OCI-M1 (cell line): ENCODE measurements at places on chromosomes 12 and 14.

GRCh38 chr12:11500188-11500860, 105.0 kb upstream of the PRB2 start:
- DNase-seq, result peak; percentile 63

DNA sequence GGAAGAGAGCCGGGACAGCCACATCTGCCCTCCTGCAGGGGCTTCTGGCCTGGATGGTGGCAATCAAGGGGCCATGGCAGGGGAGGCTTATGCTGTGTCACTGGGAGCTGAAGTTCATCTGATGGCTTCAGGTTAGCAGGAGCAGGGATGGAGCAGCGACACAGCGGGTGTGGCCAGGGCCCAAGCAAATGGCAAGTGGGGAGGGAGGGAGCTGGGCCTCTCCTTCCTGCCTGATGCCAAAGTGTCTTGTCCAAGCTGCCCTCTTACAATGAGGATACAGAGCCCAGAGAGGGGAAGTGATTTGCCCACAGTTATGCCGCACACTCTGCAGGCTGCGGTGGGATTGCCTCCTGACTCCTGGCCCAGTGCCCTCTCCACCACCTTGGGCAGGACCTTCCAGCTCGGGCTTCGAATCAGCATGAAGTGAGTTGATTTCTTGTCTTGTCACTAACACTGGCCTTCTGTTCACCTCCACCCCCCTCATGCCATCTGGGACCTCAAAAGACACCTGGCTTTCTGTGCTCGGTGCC, 51.3 kb downstream of the IQSEC3 start:
- no peak for DNase-seq

DNA sequence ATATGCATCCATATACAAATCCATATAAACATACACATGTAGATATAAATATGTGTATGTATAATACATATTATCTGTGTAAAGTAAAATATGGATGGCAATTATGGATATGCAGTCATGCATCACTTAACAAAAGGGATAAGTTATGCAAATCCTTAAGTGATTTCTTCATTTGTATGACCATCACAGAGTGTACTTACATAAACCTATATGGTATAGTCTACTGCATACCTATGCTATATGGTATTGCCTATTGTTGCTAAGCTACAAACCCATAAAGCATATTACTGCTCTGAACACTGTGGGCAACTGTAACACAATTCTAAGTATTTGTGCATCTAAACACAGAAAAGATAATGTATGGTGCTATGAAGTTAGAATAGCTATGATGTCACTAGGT, 227.2 kb downstream of the SLC6A15 start:
- no peak for DNase-seq

GRCh38 chr12:109910254-109910968, 10.3 kb downstream of the TCHP start:
- no peak for DNase-seq

GRCh38 chr14:44316647-44317440, 190.2 kb downstream of the FSCB start:
- DNase-seq, result peak; percentile 85

DNA sequence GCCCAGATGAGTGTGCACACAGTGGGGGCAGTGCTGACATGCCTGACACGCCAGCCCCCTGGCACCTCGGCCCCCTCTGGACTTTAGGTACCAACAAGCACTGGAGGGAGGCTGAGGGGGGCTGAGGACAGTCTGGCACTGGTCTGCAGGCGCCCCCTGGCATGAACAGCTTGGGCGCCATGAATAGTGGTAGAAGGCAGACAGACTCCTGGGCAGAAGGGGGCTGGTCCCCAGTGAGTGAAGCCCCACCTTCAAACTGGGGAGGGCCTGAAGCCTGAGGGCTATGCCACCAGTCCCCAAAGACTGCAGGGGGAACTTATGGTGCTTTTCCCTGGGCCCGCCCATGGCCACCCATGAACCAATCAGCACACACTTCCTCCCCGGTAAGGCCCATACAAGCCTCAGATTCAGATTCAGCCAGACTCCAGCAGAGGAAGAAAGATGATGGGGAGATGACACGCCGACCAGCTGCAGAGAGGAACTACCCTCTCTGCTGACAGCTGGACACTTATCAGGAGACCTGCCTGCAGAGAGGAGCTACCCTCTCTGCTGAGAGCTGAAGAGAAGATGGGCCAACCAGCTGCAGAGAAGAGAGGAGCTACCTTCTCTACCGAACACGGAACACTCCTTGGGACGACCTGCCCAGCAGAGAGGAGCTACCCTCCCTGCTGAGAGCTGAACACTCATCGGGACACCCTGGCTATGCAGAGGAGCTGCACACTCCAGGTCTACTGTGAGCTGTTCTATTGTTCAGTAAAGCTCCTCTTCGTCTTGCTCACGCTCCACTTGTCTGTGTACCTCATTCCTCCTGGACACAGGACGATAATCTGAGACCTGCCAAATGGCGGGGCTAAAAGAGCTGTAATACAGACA, 324.5 kb downstream of the PCNX1 start:
- peak; percentile 38 for DNase-seq

- peak; percentile 12 for DNase-seq
Measured at GRCh38 chr12:8813572-8814357, 8.7 kb upstream of the A2ML1 start.

DNA sequence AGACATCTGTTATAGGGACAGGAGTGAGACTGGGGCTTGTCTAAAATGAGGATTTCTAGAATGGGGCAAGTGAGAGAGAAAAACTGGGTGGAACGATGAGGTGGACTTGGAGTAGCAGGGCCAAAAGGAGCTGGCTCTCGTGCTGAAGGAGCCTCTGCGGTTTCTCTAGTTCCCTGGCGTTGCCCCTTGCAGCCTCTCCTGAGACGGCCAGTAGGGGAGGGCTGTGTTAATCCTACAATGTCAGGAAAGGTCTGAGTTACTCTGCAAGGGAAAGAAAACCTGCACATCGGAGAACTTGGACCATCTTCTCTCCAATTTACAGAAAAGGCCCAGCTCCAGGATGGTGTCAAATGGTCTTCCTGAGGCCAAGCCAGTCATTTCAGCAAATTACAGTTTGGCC, 963.8 kb upstream of the FLRT2 start:
- DNase-seq, result no peak

DNA sequence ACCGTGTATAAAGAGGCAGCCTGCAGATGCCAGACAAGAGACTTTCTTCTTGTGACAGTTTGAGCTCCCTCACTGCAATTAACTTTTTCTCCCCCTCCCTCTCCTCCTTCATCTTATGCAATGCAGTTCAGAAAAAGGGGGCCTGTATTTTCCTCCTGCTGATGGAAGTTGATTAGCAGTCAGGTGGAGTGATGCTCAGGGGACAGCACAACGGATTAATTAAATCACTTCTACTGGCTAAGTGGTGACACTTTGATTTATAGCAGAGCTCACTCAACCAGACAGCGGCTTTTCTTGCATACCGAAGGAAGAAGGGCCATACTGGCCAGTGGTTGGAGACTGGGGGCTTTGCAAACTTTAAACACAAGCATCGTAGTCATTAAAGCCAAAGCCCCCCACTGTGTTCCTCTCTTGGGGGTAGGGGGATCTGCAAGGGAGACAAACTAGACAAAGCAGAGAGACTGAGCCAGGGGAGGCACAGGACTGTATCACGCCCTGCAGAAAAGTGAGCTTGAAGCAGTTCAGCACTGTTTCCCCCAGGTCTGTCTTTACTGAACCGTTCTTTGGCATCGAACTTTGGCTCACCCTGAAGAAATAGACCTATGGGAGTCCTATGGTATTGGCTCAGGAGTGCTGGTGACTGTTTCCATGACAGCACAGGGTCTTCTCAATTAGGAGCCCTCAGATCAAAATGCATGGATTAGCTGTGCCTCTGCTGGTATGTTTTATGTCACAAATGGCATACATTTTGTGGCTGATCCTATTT, 47.7 kb downstream of the SPRING1 start:
- no peak for DNase-seq

- DNase-seq, result no peak
Measured at GRCh38 chr12:95116773-95117172, 43.4 kb upstream of the NR2C1 start.

DNA sequence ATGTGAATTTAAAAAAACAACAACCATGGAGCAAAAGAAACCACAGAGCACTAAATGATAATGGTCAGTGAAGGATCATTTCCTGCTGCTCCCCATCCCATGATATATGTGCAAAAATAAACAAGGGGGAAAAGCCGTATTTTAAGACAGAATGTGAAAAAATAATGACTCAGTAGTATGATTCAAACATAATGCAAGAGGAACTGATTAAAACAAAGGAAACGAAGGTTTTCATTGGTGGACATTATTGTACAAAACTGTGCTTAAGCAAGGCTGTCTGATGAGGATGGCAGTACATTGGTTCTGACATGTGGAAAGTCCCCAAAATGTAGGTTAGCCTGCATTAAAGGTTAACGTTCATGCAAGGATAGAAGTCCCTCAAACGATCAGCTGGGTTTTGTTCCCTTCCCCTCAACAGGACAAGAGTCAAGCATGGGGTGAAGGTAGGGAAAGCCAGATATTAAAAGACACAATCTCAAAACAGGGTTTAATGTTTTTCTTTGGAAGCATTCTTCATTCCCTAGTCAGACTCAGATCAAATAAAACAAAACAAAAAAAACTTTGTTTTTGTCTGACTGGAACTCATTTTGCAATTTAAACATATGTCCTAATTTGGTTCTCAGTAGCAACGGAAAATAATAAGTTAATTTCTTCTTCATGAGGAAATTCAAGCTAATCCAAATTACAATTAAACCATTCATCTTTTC, 26.3 kb upstream of the PTGDR start:
- DNase-seq, result no peak

DNA sequence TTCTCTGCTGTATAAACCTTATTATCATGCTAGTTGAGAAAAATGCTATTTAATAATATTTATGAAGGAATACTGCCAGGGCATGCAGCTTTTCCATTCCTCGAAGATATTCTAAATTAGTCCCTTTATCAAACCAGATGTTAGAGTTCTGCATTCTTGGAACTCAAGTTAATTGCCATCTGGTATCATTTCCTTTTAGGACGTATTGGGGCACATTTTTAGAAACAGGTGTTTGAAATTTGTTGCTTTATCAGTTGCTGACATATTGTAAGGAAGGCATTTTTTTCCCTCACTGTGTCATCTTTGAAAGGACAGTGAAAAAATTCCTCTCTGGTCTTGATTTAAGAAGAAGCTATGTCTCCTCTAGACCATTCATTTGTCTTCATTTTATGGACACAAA, 471.2 kb upstream of the PRICKLE1 start:
- peak; percentile 63 for DNase-seq

DNA sequence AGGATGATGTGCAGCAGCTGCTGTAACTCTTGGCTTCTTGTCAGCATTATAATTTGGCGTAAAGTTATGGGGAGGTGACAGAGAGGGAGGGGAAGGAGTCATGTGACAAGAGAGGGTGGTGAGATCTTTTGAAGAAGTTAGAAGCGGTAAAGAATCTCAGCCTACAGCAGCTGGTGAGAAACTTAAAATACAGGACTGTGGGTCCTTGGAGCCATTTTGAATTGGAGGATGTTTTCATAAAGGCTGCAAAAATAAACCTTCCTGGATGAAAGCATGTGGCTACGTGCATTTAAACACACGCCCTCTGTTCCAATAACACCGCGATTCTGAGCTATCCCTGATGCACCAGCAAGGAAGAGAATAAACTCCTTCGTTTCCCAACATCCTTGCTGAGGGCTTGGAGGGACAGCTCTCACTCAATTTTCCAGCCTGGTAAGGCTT, 133.7 kb downstream of the TMEM30B start:
- DNase-seq, result no peak

- no peak for DNase-seq
Measured at GRCh38 chr14:104515811-104516780, 63.5 kb upstream of the C14orf180 start.

GRCh38 chr14:104657101-104657524, 32.3 kb upstream of the INF2 start:
- DNase-seq, result no peak

DNA sequence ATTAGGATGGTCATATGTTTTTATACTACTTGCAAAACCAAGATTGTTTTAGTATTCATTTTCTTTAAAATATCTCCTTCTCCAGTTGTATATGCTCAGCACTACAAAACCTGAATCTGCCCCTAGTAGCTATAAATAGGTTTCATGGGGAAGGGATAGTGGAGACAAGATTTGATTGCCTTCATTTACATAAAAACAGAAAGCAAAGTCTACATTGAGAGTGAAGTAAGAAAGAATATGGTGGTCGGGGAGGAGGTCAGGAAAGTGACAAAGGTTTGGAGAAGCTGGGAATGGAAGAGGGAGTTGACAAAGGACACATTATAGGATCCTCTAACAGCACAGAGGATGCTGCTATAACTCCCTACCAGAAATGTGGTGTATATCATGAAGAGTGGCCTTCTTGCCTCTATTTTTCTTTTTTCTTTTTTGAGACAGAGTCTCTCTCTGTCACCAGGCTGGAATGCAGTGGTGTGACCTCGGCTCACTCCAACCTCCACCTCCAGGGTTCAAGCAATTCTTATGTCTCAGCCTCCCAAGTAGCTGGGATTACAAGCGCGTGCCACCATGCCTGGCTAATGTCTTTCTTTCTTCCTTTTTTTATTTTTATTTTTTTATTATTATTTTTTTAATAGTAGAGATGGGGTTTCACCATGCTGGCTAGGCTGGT, 6.6 kb upstream of the LRP6 start:
- DNase-seq, result no peak

- DNase-seq, result no peak
Measured at GRCh38 chr14:75661499-75661814, 411 bp downstream of the TTLL5 start.

DNA sequence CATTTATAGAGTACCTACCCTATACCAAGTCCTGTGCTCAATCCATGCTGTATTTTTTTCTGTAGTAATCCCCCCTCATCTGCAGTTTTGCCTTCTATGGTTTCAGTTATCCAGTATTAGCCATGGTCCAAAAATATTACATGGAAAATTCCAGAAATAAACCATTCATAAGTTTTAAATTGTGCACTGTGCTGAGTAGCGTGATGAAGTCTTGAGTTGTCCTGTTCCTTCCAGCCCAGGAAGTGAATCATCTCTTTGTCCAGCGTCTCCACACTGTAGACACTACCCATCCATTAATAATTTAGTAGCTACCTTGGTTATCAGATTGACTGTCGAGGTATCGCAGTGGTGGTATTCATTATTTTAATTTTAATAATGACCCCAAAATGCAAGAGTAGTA, 54.2 kb downstream of the SUDS3 start:
- DNase-seq, result no peak

DNA sequence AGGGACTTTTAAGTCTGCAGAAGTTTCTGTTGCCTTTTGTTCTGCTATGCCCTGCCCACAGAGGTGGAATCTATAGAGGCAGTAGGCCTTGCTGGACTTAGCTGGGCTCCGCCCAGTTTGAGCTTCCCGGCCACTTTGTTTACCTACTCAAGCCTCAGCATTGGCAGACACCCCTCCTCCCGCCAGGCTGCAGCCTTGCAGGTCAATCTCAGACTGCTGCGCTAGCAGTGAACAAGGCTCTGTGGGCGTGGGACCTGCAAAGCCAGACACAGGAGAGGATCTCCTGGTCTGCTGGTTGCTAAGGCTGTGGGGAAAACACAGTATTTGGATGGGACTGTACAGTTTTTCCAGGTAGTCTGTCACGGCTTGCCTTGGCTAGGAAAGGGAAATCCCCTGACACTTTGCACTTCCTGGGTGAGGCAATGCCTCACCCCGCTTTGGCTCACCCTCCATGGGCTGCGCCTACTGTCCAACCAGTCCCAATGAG, 43.7 kb downstream of the CCDC59 start:
- no peak for DNase-seq
